Suprapubic skin (tissue), 4 donors: ENCODE measurements at places on chromosomes 12 and 14. TPM values are rescaled to one million over a fixed set of nuclear protein-coding genes. Genes with fewer than 3 reads are reported as not detected.

TRIP11 gene
- 59.1 TPM for total RNA-seq

DNA sequence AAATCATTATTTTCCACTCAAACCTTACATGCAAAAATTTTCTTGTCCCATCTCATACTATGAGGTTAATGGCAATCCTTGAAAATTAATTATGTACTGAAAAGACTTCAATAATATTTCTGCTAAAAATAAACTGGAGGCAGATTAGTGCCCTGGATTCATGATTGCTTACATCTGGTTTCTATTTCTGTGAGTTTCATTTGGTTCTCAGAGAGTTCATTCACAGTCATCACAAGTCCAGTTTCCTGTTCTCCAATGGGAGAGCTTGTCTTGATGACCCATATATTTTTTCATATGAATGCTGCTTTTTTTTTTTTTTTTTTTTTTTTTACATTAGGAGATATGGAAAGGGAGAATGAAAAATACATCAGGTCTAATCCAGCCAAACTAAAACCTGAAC, 6.6 kb upstream of the PTHLH start:
- no peak overlapping the region for H3K4me3 ChIP-seq
- no peak for DNase-seq
- H3K4me1 ChIP-seq = peaks cover 15% of the 10 kb centered on the region
- peaks cover 26% of the 10 kb centered on the region for H3K27me3 ChIP-seq

DNA sequence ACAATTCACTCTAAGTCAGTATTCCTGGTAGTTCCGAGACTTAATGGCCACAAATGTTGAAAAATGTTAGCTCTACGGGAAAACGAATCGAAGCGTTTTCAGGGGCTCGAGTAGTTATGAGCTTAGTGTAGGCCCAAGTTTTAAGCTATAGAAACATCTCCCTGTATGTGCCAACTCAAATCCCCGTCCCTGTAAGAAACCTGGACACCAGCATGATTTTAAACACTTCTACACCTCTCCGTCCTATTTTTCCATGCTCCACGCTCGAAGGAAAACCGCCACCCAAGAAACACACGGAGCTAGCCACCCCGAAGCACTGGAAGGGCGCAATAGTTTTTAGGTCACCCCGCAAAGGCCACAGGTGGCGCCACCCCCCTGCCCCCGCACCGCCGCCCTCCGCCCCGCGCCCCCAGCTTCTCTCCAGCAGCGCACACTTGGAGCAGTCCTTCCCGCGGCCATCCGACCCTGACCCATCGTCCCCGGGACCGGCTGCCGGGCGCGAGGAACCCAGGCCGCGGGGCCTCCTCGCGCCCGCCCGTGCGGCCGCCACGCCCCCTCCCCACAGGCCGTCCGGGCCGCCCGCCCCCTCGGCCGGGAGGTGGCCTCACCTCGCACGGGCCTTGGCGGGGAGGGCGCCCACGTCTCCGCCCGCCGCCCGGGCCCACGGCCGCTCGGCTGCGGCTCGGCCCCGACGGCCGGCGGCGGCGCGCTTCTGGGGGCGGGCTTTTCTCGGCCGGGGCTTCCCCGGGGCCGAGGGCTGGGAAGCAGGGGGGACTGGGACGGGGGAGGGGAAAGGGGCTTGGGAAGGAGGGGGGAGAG, 522 bp downstream of the R3HDM2 start:
- no peaks in the 10 kb centered on the region for H3K27me3 ChIP-seq
- H3K36me3 ChIP-seq = no peaks in the 10 kb centered on the region
- peak; percentile 83 for DNase-seq
- peak overlapping the region; percentile 84 for H3K4me3 ChIP-seq
- H3K27ac ChIP-seq = peak overlapping the region; percentile 98
- H3K4me1 ChIP-seq = peaks cover 13% of the 10 kb centered on the region

- no peak for DNase-seq
- H3K27ac ChIP-seq = no peak overlapping the region
- no peaks in the 10 kb centered on the region for H3K36me3 ChIP-seq
- no peaks in the 10 kb centered on the region for H3K4me1 ChIP-seq
- H3K4me3 ChIP-seq = no peak overlapping the region
- H3K27me3 ChIP-seq = peaks cover 7% of the 10 kb centered on the region
These were observed 172.2 kb downstream of the PTPRO start for GRCh38 chr12:15494329-15495046.

GRCh38 chr14:59463787-59464485, 1.2 kb downstream of the GPR135 start:
- no peaks in the 10 kb centered on the region for H3K27me3 ChIP-seq
- H3K36me3 ChIP-seq = no peaks in the 10 kb centered on the region
- no peak overlapping the region for H3K27ac ChIP-seq

- no peak overlapping the region for H3K4me3 ChIP-seq
- H3K27me3 ChIP-seq = no peaks in the 10 kb centered on the region
- no peaks in the 10 kb centered on the region for H3K36me3 ChIP-seq
- H3K27ac ChIP-seq = no peak overlapping the region
- DNase-seq = no peak
These were observed 19.3 kb downstream of the CTSG start for GRCh38 chr14:24556756-24557155.

DNA sequence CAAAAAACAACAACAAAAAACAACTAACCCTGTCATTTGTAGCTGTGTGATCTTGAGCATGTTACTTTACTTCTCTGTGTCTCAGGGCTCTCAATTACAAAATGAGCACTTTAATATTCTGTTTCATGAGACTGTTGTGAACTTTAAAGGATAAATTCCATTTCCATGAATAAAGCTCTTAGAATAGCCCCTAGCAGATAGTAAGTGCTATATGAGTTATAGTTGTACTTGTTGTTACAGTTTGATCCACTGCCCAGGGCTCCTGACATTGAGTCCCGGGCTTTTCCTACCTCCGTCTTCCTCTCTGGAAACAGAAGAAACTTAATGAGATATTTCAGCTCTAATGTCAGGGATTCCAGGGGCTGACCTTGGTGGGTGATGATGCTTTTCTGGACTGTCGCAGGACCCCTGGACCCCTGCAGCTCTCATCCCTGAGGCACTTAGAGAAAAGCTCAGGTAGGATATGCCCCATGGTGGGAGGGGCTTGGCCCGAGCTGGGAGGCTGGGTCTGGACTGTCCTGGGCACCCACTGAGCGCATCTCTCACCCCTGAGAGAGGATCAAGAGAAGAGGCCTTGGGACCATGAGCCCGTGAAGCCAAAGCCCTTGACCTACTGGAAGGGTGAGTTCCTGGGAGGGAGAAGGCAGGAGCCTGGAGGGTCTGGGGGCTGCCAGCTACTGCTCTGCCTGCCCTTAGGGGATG, 5.1 kb downstream of the P3H3 start:
- H3K27ac ChIP-seq = no peak overlapping the region
- H3K36me3 ChIP-seq = peaks cover 29% of the 10 kb centered on the region
- H3K4me1 ChIP-seq = peaks cover 14% of the 10 kb centered on the region
- H3K27me3 ChIP-seq = no peaks in the 10 kb centered on the region
- no peak for DNase-seq

DNA sequence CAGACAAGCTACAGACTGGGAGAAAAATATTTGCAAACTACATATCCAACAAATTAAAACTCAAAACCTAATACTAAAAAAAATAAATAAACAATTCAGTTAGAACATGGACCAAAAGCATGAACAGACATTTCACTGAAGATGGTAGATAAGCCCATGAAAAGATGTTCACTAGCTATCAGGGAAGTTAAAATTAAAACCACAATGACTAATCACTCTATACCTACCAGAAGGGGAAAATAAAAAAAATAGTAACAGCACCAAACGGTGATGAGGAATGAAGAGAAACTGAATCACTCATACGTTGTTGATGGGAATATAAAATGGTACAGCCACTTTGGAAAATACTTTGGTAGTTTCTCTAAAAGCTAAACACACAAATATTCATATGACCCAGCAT, 31.1 kb upstream of the DHRS7 start:
- H3K4me3 ChIP-seq = no peak overlapping the region
- H3K27ac ChIP-seq = no peak overlapping the region
- H3K4me1 ChIP-seq = no peaks in the 10 kb centered on the region
- no peaks in the 10 kb centered on the region for H3K36me3 ChIP-seq
- no peak for DNase-seq
- H3K27me3 ChIP-seq = no peaks in the 10 kb centered on the region

DNA sequence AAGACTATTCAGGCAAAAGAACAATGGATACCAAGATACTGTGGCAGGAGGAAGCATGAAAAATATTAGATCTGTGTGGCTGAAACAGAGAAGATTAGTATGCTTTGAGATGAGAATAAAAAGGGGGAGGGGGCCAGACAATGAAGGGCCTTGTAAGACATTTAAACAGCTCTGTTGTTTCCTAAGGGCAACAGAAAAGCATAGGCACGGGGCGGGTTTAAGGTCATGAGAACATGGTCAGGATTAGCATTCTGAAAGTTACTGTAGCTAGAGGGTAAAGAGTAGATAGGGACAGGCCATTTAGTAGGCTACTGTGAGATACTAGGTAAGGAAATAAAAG, 18.6 kb downstream of the INTS13 start:
- no peak overlapping the region for H3K27ac ChIP-seq
- no peaks in the 10 kb centered on the region for H3K27me3 ChIP-seq
- H3K36me3 ChIP-seq = peaks cover 41% of the 10 kb centered on the region
- H3K4me1 ChIP-seq = no peaks in the 10 kb centered on the region
- H3K4me3 ChIP-seq = no peak overlapping the region

DNA sequence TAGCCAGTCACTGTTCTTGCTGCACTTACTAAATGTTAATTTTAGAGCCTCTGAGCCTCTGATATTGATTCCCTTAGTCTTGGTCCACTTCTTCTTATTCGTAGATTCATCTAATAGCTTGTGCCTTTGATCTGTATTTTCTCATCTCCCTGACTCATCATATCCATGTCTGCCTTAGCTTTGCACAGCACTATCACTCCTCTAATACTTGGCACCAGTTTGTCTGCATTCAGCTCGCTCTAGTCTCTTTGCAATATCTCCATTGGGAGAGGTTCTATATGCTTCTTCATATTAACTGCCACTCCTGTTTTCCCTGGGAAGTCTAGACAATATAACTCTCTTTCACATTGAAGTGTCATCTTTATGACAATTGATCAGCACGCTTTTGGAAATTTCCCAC, 68.5 kb upstream of the CSRP2 start:
- no peaks in the 10 kb centered on the region for H3K4me1 ChIP-seq
- DNase-seq = no peak
- H3K27ac ChIP-seq = no peak overlapping the region
- H3K27me3 ChIP-seq = no peaks in the 10 kb centered on the region

DNA sequence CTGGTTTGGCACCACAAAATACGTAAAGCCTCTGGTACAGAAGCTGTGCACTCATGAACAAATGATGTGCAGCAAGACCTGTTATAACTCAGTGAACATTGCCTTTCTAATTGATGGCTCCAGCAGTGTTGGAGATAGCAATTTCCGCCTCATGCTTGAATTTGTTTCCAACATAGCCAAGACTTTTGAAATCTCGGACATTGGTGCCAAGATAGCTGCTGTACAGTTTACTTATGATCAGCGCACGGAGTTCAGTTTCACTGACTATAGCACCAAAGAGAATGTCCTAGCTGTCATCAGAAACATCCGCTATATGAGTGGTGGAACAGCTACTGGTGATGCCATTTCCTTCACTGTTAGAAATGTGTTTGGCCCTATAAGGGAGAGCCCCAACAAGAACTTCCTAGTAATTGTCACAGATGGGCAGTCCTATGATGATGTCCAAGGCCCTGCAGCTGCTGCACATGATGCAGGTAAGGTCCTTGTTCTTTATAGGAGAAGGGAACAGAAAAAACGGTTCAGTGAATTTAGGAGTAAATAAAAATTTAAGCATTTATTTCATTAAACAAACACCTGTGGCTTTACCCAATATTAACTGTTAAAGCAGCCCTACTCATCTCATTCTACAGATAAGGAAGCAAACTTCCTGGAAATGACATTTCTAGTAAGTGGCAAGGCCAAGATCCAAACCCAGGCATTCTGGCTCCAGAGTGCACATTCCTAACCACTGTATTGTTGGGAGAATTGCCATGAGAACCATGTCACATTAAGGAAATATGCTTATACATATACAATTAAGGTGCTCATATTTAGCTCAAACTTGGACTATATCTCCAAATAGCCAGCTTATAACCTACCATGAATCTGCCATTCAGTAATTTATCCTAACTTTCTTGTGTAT, 11.7 kb downstream of the COCH start:
- H3K36me3 ChIP-seq = no peaks in the 10 kb centered on the region
- H3K4me1 ChIP-seq = no peaks in the 10 kb centered on the region
- H3K27ac ChIP-seq = no peak overlapping the region
- no peak overlapping the region for H3K4me3 ChIP-seq
